Thoracic aorta (tissue), 2 donors: ENCODE measurements at places on chromosomes 3 and 15. TPM values are rescaled to one million over a fixed set of nuclear protein-coding genes. Genes with fewer than 3 reads are reported as not detected.
A peak's percentile ranks its signal among the peaks of the same experiment; 100 is the strongest.

DNA sequence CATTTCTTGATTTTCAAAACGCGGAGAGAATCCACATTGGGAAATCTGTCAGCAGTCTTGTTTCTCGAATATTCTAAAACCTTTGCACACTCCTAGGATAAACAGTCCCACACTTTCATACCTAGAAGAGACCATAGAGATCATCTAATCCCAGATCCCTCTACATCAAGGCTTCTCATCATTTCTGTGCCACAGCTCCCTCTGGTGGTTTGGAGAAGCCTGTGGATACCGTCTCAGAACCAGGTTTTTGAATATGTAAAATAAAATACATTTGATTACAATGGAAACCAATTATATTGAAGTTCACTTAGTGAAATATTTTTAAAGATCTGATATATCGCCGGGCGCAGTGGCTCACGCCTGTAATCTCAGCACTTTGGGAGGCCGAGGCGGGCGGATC is 211.9 kb upstream of the GOLGA6L4 start:
- DNase-seq: no peak

DNA sequence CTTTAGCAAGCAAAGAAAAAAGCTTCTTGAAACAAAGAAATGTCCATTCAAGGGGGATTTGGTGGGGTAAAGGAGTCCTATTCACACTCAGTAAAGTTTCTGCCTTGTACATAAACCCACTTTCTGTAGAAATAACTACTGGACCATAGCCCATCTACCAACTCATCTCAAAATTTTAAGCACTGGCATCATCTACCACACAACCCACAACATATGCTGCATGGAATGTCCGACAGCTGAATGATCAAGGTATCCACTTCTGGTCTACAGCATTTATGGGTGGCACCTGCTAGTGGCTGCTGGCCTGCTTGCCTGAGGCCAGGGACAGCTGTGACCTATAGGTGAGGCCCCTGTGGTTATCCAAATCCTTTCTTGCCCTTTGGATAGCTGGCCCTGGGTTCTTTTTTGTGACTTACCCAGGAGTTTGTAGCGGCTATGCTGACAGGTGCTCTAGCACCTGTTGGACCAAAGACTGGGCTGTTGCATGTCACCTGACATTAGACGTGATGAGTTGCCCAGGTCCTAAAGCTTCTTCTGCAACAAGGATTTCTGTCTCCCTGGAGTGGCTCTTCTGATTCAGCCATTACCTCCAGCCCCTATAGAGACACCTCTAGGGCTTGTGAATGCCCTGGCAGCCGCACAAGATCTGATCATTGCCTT is 19.2 kb upstream of the MEF2A start:
- DNase-seq: no peak

- DNase-seq: no peak
Observed at GRCh38 chr3:172562871-172563865, 39.9 kb upstream of the TNFSF10 start.

DNA sequence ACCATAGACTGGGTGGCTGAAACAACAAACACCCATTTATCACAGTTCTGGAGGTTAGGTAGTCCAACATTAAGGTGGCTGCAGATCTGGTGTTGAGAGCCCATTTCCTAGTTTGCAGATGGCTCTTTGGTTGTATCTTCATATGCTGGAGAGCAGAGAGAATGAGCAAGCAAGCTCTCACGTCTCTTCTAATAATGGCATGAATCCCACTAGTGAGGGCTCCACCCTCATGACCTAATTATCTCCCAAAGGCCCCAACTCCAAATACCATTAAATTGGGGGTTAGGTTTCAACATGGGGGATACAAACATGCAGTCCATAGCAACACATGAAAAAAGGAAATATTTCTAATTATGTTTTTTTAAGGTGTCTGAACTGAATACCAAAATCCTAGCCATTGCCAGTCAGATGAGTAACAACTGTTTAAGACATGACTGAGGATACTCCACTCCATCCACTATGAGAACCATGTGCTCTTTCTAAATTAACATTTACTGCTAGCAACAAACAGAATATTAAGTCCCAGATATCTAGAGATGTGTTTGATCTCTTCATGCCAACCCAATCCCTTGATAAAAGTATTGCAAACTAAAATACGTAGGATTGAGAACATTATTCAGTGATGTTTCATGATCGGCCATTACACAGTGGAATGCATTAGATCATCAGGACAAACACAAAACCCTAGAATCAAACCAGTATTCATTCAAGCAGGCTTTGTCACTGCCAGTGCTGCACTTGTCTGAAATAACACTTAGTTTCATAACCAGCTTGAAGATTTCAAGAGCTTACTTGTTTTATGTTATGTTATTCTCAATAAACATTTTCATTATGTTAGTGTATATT is 340.3 kb downstream of the SLC9A9 start:
- DNase-seq: no peak

GRCh38 chr3:170713653-170714052 is 127.8 kb upstream of the SLC7A14 start:
- no peak for DNase-seq

GRCh38 chr15:62739507-62739906 is 303.0 kb upstream of the TPM1 start:
- DNase-seq: no peak

GRCh38 chr15:68818769-68819494 is 1.8 kb downstream of the ANP32A start:
- DNase-seq: no peak

DNA sequence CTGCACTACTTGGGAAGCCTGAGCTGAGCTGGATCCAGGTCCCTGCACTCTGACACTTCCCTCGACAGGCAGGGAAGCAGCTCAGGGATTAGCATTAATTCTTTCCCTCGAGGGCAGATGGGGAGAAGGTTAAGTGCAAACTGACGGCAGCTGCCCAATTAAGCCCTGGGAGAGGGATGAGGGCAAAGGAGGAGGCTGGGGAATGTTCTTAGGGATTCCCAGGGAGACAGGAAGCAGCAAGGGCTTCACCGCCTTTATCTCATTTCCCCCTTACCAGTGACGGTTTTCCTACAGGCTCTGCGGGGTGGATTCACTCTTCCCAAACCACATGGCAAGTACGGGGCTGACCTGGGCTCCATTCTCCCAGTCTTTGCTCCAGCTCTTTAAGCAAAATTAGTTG is 519.0 kb upstream of the PROK2 start:
- DNase-seq: no peak

- DNase-seq: no peak
Observed at GRCh38 chr3:16402451-16402850, 111.0 kb downstream of the RFTN1 start.

DNA sequence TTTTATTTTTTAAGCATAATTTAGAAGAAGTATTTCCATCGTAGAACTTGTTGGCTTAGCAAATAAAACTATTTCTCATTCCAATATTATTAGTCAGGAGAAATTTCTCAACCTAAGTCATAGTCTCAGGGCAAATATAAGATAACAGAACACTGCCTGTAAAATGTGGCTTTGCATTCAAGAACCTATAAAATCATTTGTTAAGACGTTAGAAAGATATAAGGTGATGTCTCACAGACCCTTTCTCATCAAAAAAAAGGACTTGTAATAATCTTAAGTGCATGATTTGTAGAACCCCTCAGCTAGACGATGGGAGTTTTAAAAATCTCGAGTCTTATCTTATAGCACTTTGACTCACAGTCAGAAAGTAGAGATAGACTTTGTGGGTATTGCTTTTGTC is 314.7 kb upstream of the CFAP20DC start:
- DNase-seq: no peak

- no peak for DNase-seq
Observed at GRCh38 chr15:93348711-93349545, 259.9 kb upstream of the RGMA start.

DNA sequence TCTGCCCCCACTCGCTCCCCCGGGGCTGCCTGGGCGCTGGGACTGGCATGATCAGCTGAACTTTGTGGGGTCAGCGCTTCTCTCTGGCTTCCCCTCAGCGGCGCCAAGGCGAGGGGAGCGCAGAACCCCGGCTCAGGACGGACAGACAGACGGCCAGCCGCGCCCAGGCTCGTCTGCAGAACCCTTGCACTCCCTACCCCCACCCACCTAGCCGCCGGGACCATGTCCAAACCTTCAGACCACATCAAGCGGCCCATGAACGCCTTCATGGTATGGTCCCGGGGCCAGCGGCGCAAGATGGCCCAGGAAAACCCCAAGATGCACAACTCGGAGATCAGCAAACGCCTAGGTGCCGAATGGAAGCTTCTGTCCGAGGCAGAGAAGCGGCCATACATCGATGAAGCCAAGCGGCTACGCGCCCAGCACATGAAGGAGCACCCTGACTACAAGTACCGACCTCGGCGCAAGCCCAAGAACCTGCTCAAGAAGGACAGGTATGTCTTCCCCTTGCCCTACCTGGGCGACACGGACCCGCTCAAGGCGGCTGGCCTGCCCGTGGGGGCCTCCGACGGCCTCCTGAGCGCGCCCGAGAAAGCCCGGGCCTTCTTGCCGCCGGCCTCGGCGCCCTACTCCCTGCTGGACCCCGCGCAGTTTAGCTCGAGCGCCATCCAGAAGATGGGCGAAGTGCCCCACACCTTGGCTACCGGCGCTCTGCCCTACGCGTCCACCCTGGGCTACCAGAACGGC is 621 bp downstream of the SOX14 start:
- DNase-seq: no peak

- DNase-seq: no peak
Observed at GRCh38 chr3:12437221-12437605, 47.1 kb upstream of the TSEN2 start.

DNA sequence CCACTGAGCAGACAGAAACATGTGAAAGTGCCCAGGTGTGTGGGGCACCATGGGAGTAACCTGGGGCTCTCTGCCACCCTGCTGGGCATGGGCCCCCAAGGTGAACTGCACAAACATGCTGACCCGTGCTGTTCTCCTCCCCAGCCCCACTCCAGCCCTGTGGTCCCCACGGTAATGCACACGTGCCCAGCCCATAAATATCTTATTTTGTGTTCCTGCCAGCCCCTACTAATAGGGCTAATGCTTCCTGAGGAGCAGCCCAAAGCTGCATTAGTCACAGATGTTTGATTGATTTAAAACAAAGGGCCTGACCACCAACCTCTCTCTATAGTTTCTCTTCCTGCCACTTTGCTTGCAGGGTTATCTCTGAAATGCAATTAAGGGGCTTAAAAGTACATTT is 95.4 kb downstream of the ABHD5 start:
- no peak for DNase-seq

GRCh38 chr3:153495422-153495821 is 333.4 kb downstream of the RAP2B start:
- no peak for DNase-seq

GRCh38 chr3:8560366-8561007 is 58.9 kb downstream of the LMCD1 start:
- DNase-seq: peak; percentile 43

DNA sequence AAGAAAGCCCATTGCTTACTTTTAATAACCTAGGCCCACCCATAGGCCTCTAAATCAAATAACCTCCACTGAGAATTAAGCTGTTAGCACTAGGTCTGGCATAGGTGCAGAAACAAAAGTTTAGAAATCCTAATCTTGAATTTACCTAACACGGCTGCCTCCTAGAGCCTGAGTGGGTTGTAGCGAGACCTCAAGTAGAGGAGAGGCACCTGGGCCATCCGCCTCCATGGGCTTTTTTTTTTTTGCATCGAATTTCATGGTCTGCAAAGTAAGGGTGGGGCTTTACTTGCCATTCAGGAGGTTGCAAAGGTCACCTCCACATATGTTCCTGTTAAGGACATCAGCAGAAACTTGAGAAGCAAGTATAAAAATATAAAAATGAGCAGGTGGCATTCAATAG is 6.6 kb upstream of the TPM1 start:
- DNase-seq: no peak

Gene CD96
- total RNA-seq: 5.1 TPM

Gene TRH
- not detected for total RNA-seq

Gene STAG1
- 26.8 TPM for total RNA-seq

Gene CLRN1
- not detected for total RNA-seq

Gene SCAANT1
- not detected for total RNA-seq

Gene ATP13A4
- 0.78 TPM for total RNA-seq

Gene GP9
- not detected for total RNA-seq

Gene CCDC54
- not detected for total RNA-seq

Gene ANAPC13
- 52.2 TPM for total RNA-seq

Gene LSAMP
- 5.4 TPM for total RNA-seq

Gene SEMA7A
- 4.9 TPM for total RNA-seq
